Globus pallidus (tissue), 1 donor: ENCODE measurements at places on chromosomes 12 and 14.

DNA sequence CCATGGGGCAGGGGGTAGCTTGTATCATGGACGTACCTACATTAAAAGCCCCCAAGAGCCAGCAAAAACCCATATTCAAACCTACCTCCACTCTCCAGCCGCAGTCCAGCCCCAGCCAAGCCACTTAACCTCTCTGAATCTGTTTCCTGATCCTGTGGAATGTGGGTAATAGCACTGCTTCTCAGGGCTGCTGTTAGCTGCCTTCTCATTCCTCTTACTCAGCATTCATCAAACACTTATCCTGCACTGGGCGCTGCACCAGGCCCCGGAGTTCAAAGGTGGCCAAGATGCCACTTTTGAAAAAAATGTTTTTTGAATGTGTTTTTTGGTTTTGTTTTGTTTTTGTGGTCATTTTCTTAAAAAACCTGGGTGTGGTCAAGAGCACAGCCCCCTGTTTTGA, 237.4 kb downstream of the CHST11 start:
- DNase-seq: no peak

DNA sequence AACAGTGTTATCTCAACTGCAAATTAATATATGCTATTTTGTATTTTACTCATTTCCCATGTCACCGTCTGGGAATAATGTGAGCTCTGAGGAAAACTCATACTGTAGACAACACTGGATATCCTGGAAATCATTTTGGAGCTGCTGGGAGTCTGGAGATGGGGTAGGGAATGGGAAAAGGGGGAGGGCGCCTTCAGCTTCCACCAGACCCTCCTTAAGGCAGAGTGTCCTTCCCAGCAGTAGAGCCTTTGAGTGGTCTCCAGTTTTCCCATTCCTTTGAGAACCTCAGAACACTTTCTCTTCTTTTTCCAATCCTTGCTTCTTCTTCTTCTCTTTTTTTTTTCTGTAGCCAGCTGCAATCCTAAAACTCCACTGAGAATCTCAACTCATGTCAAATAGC, 5.4 kb upstream of the LRIG3 start:
- DNase-seq: no peak

DNA sequence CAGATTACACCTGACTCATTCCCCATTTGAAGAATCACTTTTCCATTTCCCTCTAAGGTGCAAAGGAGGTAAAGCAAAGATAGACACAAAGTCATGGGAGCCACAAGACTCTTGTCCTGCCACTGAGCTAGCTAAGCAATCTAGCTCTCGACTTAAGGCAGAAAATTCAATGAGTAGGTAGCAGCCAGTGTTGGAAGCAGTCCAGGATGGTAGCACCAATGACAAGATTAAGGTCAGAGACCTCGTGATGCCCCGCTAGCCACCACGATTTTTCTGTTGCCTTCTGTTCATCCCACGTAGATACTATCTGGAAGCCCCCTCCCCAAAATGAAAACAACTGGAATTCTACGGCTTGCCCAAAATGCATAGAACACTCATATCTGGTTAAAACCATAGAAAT, 1.4 kb downstream of the VAMP1 start:
- no peak for DNase-seq

DNA sequence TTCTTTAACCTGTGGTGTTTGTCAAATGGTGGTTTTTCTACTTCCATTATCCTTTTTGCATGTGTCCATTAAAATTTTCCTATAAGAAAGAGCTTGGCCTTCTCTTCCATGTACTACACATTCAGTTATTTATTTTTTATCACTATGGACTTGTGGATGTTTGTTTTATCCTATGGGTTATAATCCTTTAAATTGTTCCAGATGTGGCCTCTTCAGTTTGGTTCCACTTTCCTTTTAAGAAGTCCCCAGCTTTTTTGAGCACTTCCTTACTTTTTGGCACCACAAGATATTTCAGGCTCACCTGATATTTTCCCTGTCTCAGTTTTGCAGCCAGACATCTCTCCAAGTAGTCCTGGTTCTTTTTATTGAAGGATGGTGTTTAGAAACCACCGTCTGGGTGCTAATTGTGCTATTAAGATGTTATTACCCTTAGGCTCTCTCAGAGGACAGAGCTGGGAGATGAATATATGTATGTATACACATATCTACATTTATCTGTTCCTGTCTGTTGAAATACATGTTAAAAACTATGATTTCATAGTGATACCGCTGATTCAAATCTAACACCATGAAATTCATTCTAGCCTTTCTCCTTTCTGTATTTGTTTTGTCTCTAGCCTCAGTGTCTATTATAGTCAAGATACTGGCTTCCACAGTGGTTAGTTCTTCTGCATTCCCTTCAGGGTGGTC, 408.5 kb upstream of the RGS6 start:
- DNase-seq: no peak

GRCh38 chr12:114697741-114698565, 14.0 kb upstream of the TBX3 start:
- DNase-seq: no peak

DNA sequence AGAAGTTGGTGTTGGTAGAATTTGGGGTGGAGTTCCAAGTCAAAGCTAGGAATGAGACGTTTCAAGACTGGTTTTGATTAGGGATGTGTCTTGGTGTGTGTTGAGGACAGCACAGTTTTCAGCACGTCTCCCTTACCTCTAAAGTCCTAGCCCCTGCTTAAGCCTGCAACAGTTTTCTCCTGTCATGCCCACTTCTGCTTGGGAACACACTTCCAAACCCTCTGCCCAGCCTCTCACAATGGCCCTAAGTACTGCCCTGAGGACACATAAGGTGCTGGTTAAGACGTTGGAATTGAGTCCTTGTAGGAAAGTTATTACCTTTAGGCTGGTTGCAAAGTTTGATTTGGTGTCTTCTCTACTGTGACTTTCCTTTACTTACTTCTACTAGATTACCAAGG, 710 bp upstream of the BMAL2 start:
- DNase-seq: no peak

- no peak for DNase-seq
These were observed 146.1 kb upstream of the FGD4 start for GRCh38 chr12:32253154-32253790.

DNA sequence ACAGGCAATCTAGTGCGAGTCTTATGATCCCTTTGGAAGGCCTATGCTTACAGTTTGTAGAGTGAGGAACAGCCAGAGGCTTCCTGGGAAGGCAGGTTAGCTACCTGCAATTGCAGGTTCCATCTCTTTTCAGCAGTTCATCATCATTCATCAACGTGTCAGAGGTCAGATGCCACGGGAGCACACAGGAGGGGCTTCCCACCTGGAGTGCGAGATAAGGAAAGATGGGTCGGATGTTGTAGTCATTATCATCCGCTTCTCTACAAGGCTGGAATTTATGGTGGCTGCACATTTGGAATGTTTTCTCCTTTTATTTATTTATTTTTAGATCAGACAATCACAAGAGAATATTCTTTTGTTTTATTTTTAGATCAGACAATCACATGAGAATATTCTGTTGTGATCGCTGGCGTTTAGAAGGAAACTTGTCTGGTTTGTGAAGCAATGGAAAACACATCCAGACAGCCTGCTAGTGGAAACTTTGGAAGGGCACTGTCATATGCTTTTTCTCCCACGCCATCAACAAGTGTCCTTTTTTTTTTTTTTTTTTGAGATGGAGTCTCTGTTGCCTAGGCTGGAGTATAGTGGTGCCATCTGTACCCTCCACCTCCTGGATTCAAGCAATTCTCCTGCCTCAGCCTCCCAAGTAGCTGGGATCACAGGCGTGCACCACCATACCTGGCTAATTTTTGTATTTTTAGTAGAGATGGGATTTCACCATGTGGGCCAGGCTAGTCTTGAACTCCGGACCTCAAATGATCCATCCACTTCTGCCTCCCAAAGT, 1.9 kb upstream of the BICD1 start:
- DNase-seq: no peak

GRCh38 chr12:47977046-47977771, 13.8 kb downstream of the TMEM106C start:
- DNase-seq: no peak

DNA sequence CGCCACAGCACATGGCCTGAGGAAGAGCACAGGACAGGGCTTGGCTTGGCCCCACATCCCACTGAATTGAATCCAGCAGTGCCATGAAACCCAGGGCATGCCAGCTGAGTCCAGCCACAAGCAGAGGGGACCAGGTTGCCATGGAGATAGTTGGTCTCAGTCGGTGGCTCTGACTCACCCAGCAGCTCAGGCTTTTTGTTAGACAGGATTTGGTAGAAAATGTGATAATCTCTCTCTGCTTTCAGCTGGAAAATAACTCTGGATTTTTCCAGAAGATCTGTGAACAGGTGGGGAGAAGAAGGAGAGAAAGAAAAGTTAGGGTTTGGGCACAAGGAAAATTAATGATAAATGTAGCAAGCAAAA, 4.8 kb downstream of the MYH7 start:
- DNase-seq: peak; percentile 19

DNA sequence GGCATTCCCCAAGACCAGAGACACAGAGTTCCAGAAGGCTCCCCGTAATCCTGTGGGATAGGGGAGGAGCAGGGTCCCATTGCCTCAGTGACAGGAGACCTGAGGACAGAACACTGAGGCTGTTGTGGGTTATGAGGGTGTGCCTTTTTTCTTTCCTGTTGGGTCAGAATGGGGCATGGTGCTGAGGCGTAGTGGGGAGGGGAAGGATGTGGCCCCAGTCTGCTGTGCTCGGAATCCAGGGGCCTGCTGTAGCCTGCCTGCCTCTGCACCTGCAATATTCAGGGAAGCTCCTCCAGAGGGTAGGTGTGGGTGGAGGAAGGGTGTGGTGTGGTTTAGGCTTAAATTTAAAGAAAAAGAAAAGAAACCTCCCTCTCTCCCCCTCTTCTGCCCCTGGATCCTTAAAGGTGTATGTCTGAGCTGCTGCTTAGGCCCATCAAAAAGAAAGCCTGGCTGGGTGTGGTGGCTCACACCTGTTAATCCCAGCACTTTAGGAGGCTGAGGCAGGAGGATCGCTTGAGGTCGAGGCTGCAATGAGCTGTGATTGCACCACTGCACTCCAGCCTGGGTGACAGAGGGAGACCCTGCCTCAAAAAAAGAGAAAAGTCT, 18.7 kb downstream of the PLEKHG3 start:
- DNase-seq: no peak

DNA sequence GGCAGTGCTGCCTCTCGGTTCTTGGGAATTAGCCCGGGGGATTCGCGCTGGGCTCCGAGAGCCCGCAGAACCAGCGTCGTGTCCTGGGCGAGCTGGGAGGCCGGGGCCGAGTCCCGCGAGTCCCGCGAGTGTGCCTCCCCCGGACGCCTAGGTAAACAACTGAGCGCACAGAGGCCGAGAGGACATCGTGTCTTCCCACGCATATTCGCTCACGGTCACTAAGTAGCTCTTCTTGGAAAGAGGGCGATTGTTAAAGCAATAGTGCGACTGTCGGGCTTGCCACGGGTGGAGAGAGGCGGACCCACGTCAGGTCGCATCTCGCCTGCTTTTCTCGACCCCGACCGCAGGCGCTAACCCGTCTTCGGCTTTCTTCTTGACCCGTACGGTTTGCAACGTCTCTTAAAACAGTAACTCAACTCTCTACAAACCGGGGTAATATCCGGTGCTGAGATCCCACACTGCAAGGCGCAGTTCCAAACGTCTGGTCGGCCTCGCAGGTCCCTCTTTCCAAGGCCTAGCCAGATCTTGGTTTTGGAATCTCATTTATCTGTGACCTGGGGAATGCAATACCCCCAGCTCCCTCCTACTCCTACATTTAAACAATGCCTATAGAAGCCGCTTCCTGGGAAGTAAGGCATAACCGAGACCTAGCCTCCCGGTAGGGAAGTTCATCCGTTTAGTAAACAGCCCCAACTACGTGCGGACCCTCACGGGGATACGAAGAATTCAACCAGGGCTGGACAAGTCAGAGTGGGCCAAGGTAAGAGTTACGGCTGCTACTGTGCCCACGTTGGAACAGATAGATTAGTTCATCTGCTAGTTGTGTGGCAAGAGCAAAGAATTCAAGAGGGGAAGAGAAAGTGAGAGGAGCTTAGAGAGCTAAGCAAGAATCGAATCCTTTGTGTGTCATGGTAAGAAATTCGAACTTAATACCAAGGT, 736 bp upstream of the PHLDA1 start:
- peak; percentile 42 for DNase-seq

- DNase-seq: no peak
These were observed 210.1 kb upstream of the PELI2 start for GRCh38 chr14:55908106-55908505.

- no peak for DNase-seq
These were observed 190.2 kb upstream of the CNOT2 start for GRCh38 chr12:70052931-70053497.

DNA sequence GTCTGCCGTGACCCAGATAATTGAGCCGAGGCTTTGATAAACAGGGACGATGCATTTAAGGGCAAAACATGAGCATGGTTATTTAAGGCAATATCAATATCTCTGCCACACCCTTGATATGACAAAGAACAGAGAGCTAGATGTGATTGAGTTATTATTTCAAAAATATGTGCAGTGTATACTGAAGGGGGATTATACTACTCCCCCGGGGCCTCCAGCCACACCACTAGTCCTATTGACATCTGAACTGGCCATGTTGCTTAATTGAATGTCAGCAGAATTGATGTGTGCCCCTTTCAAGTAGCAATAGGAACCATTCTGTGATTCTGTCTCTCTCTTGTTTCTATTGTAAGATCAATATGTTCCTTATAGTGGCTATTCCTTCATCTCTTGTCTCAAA, 794.8 kb upstream of the SEL1L start:
- DNase-seq: no peak

- DNase-seq: peak; percentile 91
These were observed 52.2 kb downstream of the ATF7IP start for GRCh38 chr12:14417715-14418114.

GRCh38 chr14:69270795-69271708, 11.1 kb downstream of the GALNT16 start:
- no peak for DNase-seq

GRCh38 chr12:10126413-10126812, 3.6 kb downstream of the CLEC7A start:
- DNase-seq: no peak

DNA sequence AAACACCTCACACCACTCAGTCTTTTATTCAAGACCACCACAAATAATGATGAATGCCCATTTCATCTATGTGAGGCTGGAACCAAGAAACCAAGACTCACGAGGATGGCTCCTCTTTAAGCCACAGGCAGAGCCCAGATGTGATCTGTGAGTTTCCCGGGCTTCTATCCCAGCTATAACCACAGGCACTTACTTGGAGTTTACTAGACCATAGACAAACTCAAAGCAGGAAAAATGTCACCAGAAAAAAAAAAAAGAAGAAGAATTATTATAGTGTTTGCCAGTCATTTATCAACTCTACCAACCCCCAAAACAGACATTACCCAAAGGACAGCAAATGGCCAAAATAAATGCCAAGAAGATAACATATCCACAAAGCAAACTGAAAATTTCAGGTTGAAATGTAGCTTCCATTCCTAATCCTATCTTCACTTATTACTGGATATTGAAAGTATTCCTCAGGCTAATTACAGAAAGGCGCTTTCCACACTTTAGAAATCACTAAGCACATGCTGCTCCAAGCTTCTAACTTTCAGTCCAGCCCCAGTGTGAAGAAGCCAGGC, 44.7 kb downstream of the ZFYVE1 start:
- DNase-seq: no peak

DNA sequence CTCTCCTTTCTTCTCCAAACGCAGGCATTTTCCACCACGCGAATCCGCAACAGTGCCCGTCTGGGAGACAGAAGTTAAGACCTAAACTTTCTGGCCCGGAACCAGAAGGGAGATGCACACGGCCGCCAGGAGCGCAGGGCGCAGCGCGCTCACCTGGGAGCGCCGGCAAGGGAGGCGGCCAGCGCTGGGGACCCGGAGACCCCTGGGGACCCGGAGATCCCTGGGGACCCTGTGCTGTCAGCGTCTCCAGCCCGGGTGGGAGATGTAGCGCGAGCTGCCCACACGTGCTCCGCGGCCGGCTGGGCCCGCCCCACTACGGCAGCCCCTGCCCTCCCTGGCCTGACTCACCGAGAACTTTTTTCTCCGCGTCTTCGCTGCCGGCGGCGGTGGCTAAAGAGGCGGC, 620 bp downstream of the YBX3 start:
- peak; percentile 26 for DNase-seq
